Left cardiac atrium (tissue), 4 donors: ENCODE measurements at places on chromosomes 3 and 15. TPM values are rescaled to one million over a fixed set of nuclear protein-coding genes. Genes with fewer than 3 reads are reported as not detected.
A peak's percentile ranks its signal among the peaks of the same experiment; 100 is the strongest.

DNA sequence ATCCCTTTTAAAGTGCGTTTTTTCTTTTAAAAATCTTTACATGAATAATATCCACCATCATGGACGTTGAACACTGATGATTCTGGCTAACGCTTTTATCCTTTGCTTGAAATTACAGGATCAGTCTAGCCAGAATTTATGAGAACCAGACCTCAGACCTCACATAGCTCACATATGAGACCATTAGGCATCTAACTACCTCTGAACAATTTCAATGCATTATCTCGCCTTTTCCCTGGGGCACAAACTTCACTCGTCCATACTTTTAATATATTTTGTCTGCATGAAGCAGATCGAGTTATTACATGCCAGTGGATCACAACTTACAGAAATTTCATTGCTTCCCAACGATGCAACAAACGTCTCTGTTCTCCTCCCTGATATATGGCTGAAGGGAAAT is 105.6 kb downstream of the MEIS2 start:
- no peak for DNase-seq

- no peak for DNase-seq
These were observed 245.0 kb upstream of the TOPAZ1 start for GRCh38 chr3:43996379-43997301.

- no peak for DNase-seq
These were observed 394.8 kb downstream of the FHIT start for GRCh38 chr3:60856257-60857046.

DNA sequence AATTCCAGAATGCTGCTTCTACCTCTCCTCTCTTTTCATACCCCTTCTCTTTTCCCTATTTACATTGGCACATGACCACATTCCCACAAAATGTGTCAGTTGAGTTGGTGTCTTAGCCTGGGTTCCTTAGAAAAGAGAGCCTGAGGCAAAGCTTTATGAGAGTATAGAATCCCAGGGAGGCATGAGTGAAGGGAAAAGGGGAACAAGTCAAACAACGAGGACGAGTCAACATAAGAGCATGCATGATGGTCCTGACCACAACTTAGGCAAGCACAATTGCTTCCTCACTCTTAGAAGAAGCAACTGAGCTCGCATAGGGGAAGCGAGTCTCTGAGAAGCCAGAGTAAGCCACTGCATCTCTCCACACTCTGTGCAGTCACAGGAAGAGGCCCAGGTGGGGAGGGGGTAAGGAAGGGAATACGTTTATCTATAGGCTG is 15.4 kb upstream of the ZNF774 start:
- DNase-seq, result no peak

GRCh38 chr3:103977417-103977816 is 1389.3 kb upstream of the ALCAM start:
- DNase-seq, result no peak

KCNAB1 gene
- 3.5 TPM for total RNA-seq

FBXL2 gene
- total RNA-seq, result 1.9 TPM

ADIPOQ gene
- 192 TPM for total RNA-seq

LRRC2 gene
- total RNA-seq, result 20.5 TPM

GRCh38 chr3:138493804-138494606 is 59.6 kb downstream of the ESYT3 start:
- DNase-seq, result no peak

- no peak for DNase-seq
These were observed 67.7 kb downstream of the IGF2BP2 start for GRCh38 chr3:185757176-185757575.

- no peak for DNase-seq
These were observed 111.0 kb upstream of the MYO5C start for GRCh38 chr15:52406601-52407000.

PROK2 gene
- 0.94 TPM for total RNA-seq

DNA sequence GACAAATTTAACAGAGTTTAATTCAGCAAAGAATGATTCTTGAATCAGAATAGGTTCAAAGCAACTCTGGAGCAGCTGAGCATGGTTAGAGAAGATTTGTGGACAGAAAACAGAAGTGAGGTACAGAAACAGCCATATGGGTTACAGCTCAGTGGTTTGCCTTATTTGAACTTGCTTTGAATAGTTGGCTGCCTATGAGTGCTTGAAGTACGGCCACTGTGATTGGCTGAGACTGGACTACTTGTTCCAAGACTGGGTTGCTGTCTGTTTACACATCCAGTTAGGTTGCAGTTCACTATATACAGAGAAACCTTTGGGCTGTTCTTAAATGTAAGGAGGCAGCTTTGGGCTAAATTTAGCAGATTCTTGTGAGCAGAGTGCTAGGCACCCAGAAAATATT is 79.4 kb upstream of the CADPS start:
- DNase-seq, result no peak

DNA sequence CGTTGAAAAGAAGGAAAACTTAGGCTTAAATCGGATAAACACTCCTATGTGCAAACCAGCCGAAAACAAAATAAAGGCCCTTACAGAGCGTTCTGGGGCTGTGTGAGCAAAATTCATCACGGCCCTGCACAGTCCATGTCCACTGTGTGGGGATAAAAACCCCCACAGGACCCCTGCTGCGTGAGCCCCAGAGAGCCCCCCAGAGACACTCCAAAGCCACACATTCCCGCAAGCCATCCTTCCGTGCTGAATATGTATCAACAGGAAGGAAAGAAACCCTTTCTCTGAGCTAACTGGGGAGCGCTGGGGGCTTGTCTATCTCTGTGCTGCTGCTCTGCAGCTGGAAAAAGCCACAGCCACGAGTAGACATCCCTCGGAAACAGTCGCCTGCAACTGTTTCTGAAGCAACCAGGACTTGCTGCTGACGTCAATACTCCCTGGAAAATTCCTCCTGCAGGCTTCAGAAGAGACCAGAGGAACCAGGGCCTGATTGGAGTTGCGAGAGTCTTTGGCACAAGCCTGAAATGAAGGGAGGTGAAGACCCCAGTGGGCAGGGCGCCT is 72.7 kb downstream of the NUP210 start:
- no peak for DNase-seq

GRCh38 chr3:195908694-195909581 is 587 bp upstream of the TNK2 start:
- peak; percentile 33 for DNase-seq

DNA sequence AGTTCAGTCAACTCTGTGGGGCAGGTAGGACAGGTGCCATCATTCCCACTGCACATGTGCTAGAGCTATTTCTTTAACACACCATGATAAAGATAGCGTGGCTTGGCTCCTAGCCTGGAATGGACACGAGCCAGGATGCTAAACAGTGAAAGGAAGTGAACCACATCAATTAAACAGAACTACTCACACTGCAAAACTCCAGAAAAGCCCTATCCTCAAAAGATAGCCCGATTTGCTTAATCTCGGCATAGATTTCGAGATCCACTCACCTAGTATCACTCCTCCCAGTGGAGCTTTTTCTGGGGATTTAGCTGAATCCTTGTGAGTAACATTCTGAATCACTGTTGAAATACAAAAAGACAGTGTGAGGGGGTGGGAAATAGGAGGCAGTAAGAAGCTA is 118.0 kb downstream of the ABI3BP start:
- DNase-seq, result peak; percentile 50

FOXL2NB gene
- not detected for total RNA-seq

SNX33 gene
- total RNA-seq, result 14.3 TPM

VGLL3 gene
- total RNA-seq, result 8.2 TPM

DNA sequence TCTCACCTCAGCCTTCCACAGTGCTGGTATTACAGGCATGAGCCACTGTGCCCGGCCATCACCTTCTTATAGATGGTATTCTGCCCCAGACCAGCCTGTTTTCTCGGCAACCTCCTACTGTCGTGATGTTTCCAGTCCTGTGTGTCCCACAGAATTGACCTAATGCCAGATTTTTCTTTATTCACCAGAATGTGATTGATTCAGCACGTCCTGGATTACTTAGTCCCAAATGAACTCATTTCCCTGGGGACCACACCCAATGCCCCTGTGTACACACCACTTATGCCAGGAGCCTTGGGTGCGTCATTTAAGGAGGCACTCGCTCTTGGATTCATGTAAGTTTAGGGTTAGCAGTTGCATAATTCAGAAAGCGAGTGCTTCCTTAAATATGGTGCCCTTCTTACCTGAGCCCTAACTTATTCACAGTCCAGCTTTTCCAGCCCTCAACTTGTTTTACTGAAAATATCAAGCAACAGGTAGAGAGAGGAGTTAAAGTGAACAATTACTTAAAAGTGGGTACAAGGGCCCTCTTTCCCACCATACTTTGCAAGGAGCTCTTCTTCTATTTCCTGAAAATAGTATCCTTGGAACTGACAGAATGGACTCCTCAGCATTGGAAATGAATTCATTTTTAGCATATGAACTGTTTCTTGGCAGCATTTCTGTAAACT is 64.6 kb upstream of the UBE2E1 start:
- no peak for DNase-seq

DNA sequence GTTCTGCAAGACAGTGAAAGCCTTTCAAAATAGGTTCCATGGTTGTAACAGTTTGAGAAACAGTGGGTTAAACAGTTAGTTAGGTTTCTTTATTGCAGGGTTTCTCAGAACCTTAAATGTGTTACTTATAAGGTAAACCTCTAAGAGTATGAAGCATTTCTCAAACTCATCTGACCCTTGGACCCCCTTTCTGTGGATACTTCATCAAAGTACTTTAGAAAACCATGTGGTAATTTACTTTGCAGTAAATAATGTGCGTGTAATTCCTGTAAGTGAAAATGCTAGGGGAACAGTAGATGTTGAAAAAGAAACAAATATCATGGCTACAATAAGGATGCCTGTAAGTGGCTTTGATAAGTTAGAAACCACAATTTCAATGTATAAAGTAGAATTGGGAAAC is 354.6 kb upstream of the RARB start:
- no peak for DNase-seq

DNA sequence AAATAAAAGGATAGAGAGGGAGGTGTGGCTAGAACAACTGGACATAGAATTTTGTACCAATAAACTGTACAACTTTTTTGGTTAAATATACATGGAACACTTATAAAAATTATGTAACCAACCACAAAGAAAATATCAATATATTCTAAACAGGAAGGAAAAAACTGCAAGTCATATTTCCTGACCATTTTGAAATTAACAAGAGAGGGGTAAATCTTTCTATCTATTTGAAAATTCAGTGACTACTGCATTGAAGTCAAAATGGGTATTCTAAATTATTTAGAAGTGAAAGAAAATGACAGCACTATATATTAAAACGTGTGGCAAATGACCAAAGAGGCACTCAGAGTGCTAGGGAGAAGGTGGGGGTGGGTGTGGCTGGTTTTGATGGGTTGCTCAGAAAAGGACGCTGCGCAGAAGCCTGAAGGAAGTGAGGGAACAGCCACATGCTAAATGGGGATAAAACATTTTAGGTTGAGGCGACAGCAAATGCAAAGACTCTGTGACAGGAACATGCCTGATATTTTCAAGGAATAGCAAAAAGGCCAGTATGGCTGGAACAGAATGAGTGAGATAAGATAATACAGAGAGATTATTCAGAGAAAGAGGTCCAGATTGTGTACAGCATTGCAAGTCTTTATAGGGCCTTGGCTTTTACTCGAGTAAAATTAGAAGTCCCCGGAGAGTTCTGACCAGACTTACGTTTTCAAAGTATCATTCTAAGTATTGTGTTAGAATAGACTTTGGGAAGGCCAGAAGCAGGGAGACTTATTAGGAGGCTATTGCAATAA is 41.1 kb downstream of the ERICH6 start:
- no peak for DNase-seq

GRCh38 chr15:43514241-43515057 is 3.0 kb upstream of the MAP1A start:
- peak; percentile 59 for DNase-seq

GRCh38 chr3:43647331-43648166 is 25.7 kb upstream of the ANO10 start:
- DNase-seq, result no peak

DNA sequence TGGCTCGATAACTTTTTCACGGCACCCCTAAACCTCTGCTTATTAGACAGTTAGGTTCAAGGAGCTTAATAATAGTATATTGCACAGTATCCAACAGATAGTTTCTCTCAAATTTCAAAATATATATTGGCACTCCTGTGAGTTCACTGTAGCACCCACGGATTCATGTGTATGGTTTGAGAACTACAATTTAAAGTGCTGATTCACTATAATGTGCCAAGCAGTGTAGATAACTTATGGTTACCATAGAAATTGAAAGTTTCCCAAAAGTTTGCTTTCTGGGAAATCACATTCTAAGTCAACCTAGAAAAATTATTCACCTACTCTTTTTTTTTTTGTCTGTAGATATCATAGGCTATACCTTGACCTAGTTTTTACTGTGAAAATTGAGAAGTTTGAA is 86.6 kb downstream of the GAP43 start:
- no peak for DNase-seq

DNA sequence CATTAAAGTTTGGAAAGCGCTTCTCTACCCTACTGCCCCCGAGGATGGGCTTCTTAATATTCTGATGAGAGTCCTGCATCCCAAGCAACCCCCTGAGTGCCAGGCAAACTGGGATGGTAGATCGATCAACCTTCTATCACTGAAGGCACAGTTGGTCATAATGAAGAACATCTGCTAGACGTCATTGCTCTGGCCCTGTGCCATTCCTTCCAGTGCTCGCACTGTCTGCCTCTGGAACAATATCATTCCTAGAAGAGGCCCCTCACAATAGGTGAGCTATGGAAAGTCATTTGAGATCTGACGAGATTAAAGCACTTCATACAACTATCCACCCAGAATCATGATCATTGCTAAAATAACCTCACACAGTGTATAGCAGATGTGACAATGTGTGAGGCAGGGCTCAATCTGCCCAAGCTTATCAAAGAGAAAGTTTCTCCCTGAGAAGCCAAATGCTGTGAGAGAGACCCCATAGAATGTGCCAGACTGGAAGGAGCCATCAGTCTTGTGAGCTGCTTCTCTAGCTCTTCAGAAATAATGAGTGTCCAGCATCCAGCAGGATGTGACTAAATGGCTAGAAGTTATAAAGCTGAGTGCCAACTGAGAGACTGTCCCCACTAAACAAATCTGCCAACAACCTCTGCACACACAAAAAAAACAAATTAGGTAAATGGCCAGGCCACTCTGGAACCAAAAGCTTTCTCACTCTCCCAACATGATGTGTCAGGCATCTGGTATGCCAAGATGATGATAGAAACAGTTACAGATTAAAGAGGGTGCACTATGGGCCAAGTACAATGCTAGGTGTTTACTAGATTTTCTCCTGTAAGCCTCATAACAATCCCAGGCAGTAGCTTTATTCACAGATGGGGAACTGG is 165.5 kb downstream of the NECTIN3 start:
- no peak for DNase-seq

GRCh38 chr15:72515591-72516389 is 41.7 kb downstream of the ARIH1 start:
- no peak for DNase-seq

GMNC gene
- total RNA-seq, result 0.32 TPM

GOLGA6D gene
- not detected for total RNA-seq

- no peak for DNase-seq
These were observed 119.6 kb downstream of the ETFA start for GRCh38 chr15:76191539-76192244.
